Stimulated activated CD8-positive, alpha-beta memory T cell treated with anti-CD3 and anti-CD28 coated beads, Interleukin-12 subunit alpha, Interleukin-12 subunit beta, amount 100 ng/mL, for 4 hours (primary cell): ENCODE measurements at places on chromosomes 5 and 9.

DNA sequence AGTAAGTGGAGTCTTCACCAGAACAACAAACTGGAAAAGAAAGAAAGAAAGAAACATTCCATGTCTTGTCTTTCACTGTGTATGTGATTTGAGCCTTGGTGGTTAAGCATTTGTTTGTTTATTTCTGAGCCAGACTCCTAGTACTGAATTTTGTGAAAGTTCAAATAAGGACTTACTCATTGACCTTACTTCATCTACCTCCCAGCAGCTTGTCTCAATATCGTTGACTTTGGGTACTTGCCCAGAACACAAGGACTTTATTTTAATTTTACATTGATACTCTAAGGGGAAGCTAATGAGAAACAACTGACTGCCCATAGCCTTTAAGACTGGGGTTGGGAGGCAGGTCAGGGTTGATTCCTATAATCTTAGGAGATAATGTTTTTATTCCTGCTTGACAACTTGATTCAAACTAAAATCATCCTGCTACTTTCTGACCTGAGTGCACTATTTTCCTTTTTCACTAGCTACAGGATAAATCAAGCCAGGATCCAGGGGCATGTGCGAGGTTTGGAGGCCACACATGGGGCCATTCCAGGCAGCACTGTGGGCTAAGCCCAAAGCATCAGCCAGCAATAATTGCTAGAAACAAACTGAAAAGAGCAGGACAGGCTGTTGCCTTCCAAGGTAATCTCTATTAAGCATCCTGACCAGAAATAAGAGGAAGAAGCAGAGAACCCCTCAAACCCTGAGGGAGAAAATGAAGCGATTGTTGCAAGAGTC, 138.9 kb upstream of the RUSC2 start:
- DNase-seq = no peak

DNA sequence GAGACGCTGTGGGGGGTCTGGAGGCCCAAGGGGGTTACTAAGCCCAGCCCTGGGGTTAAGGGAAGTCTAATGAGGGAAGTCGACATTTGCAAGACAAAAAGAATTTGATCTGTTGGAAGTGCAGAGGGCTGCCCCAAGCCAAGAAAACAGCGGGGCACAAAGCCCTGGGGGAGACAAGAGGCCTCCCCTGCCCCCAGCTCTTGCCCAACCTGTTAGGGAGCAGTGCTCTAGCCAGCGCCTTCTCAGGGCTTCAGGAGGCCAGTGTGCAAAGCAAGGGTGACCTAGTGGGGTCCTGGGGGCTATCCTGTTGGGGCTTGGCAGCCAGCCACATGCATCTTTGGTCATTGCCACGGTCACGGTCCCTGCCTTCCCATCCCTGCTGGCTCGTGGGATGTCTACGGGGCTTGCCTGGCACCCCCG, 25.2 kb downstream of the GFI1B start:
- DNase-seq = no peak

- DNase-seq = no peak
Observed at GRCh38 chr9:129454467-129455067, 166.3 kb downstream of the C9orf50 start.

DNA sequence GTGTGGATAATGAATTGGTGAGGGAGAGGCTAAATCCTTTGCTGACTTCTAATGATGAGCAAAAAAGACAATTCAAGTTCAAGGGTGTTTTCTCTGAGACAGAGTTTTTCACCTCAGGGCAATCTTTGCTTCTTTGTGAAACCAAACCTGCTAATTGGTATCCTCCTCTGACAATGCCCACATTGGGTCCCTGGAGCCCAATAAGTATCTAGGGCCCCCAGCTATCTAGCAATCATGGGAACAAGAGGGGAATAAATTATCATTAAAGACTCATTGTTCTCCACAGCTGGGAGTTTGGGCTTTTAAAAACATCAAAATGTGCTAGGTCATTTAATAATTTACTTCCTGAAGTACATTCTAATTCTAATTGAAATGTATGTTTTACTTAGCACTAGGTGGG, 227.3 kb downstream of the TMEM167A start:
- DNase-seq = no peak

DNA sequence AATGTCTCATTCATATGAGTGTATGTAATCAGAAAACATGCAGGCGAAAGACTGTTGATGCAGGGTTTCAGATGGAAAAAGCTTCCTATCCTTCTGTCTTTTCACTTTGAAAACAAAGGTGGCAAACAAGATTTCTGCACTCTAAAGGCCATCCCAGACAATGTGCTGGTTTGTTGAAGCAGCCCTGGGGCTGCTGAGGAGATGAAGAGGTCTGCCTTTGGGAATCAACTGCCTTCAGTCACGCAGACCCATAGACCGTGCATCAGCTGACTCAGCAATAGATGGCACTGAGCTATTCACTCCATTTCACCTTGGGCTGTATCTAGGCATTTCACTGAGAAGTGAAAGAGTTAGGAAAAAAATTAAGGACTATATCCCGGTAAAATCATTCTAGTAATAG, 60.5 kb upstream of the C5orf46 start:
- DNase-seq = no peak

GRCh38 chr5:54403121-54403520, 52.4 kb upstream of the HSPB3 start:
- DNase-seq = no peak

GRCh38 chr9:3008091-3008490, 164.2 kb upstream of the PUM3 start:
- no peak for DNase-seq

GRCh38 chr9:124454296-124454695, 4.0 kb downstream of the ADGRD2 start:
- DNase-seq = no peak

DNA sequence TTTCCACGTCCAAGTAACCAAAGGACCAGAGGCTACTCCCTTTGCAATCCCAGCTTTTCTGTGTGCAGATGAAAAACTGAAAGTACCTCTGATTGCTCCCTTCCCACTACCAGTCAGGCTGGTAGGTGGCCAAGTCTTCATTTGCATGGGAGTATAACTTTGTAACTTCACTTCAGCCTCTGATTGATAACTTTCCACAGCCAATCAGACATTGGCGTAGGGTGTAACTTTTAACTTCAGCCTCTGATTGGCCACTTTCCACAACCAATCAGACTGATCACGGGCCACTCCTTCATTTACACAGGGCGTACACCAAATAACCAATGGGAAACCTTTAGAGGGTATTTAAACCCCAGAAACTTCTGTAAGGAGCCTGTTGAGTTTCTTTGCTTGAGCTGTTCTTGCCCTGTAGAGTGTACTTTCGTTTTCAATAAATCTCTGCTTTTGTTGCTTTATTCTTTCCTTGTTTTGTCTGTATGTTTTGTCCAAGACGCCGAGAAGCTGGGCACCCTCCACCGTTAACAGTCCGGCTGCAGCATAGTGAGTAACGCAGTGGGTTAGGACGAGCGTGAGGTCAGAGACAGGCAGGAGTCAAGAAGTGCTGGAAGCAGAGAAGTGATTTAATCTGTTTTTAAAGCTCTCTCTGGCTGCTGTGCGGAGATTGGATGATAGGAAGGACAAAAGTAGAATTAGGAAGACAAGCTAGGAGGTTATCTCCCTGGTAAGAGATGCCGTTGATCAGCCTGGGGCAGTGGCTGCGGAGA, 3.5 kb upstream of the EXOSC2 start:
- no peak for DNase-seq

DNA sequence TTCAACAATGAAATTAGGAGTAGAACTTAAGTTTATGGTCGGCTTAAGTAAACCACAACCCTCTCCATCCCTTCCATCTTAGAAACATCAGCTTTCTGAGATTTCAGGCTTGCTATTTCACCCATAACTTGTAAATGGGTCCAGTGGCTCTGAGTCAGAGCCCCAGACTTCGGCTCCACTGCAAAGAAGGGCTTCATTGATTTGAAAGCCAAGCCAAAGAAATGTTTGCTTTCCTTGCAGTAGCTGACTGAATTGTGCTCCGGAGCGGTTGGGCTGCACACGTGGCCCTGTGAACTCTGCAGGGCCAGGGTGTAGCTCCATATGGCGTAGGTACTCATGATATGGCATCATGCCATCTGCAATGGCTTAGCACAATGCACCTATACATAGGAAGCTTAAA, 57.0 kb downstream of the NREP start:
- no peak for DNase-seq

- no peak for DNase-seq
Observed at GRCh38 chr9:116189683-116190082, 36.1 kb downstream of the PAPPA start.

DNA sequence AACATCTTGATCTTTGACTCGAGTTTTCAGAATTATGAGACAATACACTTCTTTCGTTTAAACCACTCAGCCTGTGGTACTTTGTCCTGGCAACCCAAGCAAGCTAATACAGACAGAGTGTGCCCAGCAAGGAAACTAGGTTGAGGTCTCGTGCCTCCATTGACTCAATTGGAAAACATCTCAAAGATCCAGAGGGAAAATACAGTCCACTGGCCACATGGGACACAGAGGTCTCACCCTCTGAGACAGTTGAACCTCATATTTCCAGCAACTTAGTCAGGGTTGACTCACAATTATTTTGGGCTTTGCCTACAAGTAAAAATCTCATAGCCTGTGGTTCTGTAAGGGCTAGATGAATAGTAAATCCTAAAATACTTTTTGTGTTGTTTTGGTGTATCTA, 631.5 kb downstream of the MTRR start:
- DNase-seq = no peak

- DNase-seq = no peak
Observed at GRCh38 chr5:93575461-93576414, 5.3 kb downstream of the NR2F1-AS1 start.

- no peak for DNase-seq
Observed at GRCh38 chr9:94800424-94801117, 74.1 kb downstream of the AOPEP start.

- no peak for DNase-seq
Observed at GRCh38 chr9:110933350-110934001, 104.8 kb downstream of the LPAR1 start.

DNA sequence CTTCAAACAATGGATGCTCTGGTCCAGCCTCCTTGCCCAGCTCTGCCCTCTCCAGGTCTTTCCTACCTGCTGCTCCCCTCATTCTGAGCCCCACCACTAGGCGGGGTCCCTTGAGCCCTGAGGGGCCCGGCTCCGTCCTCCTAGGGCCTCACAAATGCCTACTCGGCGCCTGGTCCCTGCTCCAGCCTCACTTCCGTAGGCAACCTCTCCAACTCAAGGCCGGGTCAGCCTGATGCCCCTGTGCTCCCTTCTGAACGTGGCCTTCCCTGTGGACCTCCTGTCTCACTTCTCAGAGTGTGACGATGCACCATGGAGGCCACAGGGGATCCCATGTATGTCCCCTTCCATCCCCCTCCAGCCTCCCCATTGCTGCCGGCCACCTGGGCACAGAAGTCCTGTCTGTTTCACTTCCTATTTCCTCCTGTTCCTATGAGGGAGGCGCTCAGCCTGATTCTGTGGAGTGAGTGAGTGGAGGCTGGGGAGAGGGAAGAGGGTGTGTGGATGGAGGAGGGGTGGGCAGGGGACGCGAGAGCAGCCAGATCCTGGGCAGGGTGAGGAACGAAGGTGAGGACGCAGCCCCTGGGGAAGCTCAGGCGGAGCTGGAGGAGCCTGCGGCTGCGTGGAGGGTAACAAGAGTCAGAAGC, 127.2 kb upstream of the FAM120A start:
- no peak for DNase-seq

DNA sequence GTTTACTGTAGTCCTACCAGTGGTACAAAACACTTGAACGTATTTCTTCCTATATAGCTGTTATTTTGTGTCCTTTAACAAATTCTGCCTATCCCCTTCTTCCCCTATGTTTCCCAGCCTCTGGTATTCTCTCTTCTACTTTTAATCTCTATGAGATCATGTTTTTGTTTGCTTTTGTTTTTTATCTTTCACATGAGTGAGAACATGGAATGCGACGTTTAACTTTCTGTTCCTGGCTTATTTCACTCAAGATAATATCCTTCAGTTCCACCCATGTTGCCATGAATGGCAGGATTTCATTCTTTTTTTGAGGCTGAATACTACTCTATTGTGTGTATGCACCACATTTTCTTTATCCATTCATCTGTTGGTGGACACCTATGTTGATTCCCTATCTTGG, 634.4 kb upstream of the WWC1 start:
- DNase-seq = no peak

GRCh38 chr9:99019510-99020331, 76.0 kb downstream of the COL15A1 start:
- no peak for DNase-seq

GRCh38 chr5:2681476-2681875, 70.0 kb downstream of the IRX2 start:
- no peak for DNase-seq

DNA sequence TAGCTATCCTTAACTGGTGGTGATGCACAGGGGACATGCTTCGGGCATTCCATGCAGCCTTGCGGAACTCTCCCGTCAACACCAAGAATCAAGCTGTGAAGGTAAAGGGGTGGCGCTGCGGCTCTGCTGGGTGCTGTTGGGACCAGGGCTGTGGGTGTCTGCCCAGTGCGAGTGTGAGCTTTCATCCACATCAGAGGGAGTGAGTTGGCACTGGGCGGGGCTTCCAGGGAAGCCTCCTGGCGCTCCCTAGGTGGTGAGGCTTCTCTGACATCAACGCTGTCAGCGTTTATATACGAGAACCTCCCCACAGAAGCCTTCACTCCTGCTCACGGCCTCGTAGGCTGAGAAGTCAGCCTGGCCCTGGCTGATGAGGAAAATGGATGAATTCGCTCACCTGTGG, 11.7 kb downstream of the ARPC5L start:
- DNase-seq = no peak

GRCh38 chr5:78835176-78835575, 149.9 kb downstream of the ARSB start:
- DNase-seq = no peak

- no peak for DNase-seq
Observed at GRCh38 chr5:132525299-132525724, 18.0 kb downstream of the IL5 start.

DNA sequence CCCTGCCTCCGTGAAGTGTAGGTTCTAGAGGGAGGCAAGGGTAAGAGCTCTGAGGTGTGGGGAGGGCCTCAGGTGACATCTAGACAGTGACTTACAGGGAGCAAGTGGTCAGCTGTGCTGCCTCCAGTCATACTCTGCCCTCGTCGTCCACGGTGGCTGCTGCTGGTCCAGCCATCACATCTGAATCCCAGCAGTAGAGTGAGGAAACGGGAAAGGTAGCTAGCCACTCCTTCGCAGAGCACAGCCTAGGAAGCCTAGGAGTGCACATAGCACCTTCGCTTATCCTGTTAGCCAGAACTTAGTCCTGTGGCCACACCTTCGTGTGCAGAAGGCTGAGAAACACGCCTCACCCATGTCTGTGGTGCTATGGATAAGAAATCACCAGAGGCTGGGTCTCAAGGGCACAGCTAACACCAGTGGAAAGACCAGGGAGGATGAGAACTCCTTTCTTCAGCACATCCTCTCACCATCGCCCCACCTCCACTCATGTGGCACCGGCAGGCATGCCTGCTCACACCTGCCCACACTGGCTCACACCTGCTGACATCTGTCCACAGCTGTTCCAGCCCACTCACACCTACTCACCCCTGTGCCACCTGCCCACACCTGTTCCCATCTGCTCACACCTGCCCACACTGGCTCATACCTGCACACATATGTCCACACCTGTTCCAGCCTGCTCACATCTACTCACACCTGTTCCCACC, 44.5 kb upstream of the SLC6A19 start:
- DNase-seq = no peak

- DNase-seq = no peak
Observed at GRCh38 chr5:103117471-103117991, 2.4 kb downstream of the GIN1 start.
